CD8-positive, alpha-beta T cell (primary cell): ENCODE measurements at places on chromosomes 11 and 22.

GRCh38 chr11:103067118-103067517 lies 24.8 kb downstream of the DCUN1D5 start:
- DNase-seq = no peak

- no peak for DNase-seq
These were observed 16.8 kb downstream of the DGCR2 start for GRCh38 chr22:19105456-19105855.

- no peak for DNase-seq
These were observed 64.3 kb upstream of the CHRM4 start for GRCh38 chr11:46455834-46456233.

DNA sequence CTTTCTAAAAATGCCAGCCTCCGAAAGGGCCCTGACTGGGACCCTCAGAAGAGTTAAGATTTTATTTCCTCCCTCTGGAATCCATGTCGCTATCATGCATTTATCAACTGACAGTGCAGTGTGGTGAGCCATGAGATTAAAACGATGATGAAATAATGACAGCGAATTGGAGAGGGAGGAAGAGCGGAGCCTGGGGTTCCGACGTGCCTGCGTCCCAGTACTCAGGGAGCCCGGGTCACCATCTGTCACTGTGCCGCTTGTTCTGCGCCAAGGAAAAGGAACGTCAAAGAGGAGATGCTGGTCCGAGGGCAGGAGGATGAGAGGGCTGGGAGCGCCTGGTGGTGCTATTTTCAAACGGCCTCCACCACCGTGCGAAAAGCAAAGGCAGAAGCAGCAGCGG lies 46.2 kb downstream of the MACROD1 start:
- no peak for DNase-seq

DNA sequence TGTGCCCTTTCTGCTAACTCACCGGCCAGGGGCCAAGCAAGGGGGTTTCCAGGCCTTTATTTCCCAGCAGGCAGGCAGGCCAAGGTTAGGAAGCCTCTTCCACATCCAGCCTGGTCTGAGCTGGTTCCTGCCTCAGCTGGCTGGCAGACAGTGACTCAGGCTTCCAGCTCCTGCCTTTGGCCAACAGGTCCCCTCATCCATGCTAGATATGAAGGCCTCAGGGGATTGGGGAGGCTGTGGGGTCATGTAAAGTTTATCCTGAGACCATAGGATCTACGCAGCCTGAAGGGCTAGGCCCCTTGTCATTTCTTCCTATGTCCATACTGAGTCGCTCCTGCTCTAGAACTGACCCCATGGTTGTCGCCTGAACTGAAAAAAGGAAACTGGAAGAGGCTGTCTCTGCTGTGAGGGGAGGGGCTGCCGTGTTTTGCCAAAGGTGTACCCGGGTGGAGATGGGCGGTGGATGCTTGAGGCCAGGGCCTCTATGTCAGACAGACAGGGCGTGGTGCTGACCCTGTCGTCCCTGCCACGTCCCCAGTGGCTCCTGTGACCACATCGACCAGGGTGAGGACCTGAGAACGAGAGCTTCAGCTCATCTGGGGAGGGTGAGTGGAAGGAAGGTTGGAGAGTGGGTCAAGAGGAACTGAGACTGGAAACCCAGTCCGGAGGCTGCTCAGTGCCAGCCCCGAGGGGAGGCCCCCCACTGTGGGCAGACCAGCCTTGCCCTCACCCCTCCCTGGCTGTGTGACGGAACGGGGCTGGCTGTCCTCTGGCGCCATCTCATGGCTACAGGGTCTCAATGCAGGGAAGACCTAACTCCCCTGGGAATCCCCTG lies 17.0 kb downstream of the P2RY6 start:
- DNase-seq = peak; percentile 60

DNA sequence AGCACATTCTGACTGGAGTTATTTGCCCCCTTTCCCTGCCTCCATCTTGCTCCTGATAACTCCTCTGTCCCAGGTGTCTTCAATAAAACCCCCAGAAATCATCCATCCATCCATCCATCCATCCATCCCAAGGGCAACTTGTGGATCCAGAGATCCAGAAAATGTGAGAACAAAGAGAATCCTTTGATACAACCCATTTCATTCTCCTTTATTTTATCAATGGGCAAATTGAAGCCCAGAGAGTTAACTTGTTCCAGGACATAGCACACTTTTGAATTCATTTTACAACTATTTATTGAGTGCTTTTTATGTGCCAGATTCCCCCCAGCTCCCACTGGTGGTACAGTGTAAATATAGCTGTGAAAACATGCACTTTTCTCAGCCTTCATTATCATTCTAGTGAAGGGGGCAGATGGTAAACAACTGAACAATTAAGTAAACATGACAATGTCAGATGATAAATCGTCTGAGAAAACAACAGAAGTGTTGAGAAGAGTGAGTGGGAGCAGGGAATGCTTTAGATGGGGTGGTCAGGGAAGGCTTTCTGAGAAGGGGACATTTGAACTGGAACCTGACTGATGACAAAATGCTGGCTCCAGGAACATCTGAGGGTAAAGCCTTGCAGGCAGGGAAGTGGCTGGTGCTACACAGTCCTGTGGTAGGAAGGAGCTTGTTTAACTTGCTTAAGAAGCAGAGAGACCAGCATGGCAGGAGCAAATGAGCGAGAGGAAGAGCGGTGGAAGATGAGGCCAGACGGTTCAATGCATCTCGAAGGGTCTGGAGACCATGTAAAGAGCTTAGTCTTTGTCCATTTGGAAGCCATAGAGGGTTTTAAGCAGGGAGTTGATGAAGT lies 80.0 kb upstream of the TIMP3 start:
- DNase-seq = no peak

DNA sequence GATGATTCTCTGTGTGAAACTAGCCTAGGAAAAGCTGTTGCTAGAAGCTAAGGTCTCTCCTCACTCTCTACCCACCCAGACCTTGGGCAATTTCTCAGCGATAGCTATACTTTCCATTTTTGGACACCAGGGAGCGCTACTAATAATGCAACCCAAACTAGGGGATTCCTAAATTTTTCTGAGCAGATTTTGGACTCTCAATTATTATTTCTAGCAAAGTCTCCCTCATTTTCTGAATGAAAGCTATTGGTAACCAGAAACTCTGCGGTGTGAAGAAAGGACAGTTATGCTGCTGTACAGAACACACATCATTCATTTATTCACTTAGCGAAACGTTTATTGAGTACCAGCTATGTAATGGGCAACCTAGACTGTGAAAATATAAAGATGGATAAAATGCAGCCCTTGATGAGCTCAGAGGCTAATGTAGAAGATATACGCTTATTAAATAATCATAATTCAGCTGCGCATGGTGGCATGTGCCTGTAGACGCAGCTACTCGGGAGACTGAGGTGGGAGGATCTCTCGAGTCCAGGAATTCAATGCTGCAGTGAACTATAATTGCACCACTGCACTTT lies 6.1 kb upstream of the STIM1 start:
- no peak for DNase-seq

DNA sequence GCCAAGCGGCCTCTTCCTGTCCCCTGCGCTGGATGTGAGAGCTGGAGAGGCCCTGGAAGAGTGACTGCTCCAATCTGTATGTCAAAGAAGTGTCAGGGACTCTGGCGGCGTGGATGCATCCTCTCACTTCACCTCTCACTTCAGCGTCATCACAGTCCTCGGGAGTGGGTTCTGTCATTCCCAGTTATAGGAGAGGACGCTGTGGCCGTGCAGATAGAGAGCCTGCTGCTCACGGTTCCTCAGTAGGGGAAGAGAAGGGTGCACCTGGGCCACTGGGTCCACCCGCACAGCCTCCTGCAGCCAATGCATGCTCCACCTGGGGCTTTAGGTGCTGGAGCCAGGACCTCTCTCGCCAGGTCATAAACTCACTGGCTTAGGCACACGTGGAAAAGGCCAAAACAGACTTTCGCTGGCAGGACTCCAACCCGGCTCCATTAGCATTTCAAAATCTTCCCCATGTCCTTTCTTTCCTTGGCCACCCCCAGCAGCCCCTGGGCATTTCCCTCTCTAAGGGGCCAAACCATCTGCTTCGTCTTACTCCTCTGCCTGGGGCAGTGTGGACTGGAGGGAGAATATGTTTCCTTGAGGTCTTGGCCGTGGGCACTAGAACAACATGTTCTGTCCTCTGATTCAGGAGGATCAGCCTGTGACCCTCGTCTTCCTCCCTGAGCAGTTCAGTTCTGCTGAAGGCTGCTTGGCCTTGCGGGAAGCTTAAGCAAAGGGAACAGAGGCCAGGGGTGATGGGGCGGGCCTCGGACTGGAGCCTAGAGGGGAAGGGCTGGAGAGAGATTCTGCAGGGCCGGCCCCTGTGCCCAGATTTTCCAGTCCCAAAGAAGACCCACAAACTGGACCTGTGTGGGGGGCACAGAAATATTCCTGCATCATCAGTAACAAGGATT lies 57.8 kb downstream of the ST14 start:
- DNase-seq = no peak

DNA sequence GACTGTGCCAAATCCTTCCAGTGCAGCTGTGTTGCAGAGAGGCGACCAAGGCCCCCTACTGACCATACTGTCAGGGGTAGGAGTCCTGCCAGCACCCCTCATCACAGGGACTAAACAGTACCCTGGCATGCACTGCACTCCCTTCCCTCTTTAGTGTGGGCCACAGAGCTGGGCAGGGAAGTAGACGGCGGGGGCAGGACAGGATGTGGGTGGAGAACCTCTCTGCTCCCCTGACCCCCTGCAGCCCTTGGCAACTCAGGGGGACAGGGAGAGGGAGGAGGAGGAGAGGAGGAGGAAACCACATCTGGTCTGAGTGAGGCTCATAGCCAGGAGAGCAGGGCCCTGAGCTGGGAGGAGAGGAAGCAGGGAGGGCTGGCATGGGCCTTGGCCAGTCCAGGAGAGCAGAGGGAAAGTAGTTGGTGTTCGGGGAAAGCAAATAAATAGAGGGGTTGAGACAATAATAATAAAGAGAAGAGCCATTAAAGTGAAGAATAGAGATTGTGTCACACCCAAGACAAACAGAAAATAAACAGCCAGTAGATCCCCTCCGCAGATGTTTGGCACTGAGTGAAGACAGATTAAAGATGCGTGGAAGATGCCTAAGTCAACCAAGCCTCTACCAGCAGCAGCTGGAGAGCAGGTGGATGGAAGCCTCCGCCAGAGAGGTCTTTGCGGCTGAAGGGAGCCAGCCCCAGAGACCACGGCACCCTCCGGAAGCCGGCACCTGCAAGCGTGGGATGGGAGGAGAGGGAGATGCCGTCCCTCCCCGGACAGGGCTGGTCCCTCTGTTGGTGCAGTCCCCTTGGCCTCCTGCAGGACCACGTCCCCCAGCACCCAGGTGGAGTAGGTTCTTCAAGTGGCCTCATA lies 61.5 kb downstream of the RPUSD4 start:
- no peak for DNase-seq

DNA sequence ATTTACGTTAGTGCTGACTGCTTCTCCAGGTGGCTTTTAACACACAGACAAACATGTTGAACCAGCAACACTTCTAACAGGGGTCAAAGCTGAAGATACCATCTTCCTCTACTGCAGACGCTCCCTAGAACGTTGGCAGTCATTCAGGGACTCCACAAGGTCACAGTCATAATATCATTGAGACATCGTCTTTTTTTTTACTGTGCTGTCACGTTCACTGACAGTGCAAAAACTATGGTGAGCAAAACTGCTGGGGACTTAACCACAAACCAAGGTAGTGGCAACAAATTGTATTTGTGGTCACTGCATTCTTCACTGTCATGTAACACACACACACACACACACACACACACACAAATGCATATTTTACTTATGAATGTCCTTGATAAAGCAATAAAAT lies 244.9 kb downstream of the CASP12 start:
- DNase-seq = no peak

GRCh38 chr11:2447253-2447950 lies 2.6 kb downstream of the KCNQ1 start:
- DNase-seq = no peak

DNA sequence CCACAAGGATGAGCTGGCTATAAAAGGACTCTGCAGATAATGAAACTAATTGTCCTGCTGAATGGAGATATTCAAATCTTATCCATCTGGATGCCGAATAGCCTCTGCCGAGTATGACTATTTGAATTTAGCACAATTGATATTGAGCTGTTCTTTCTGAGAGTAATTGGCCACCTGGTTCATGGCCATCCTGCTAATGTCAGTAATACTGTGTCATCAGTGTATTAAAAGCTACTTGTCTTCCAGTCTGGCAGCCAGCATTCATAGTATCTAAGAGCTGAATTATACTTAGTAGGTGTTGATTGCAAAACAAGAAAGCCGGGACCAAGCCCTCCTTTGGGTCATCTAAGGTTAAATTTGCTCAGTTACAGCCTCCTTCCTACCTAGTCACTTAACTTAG lies 310.7 kb upstream of the NCAM1 start:
- no peak for DNase-seq

GRCh38 chr22:33357981-33358399 lies 299.8 kb upstream of the SYN3 start:
- no peak for DNase-seq

DNA sequence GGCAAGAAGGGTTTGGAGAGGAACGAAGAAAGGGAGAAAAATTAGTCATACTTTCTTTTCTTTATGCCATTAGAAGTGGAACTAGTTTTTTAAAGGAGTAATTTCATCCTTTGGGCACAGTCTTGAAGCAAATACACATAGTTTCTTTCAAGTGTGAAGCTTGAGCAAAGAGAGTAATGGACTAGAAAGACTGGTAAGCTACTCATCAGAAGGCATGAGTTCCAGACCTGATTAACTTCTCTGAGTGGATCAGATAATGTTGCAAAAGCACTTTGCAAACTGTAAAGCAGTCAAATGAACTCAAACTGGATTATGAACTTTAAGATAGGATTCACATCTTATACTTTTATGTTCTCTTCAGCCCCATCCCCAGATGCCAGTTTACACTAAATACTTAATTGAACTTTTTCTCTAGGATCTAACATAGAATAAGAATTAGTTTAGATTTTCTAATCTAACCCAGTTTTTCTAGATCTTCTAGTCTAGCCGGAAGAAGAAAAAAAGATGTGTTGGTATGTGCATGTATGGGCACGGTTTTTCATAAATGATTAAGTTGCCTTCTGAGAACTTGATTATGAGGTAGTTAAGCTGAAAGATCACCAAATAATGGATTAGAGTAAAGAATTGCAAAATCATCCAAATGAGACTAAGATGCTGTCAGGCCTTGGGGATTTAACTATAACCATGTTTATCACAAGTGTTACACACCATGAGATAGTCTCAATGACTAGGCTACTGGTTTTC lies 2.5 kb downstream of the DDIAS start:
- no peak for DNase-seq

GRCh38 chr22:36136988-36137387 lies 23.6 kb downstream of the APOL3 start:
- no peak for DNase-seq

- DNase-seq = no peak
These were observed 3.4 kb downstream of the PLAAT3 start for GRCh38 chr11:63610604-63611394.

GRCh38 chr22:30885001-30885366 lies 83.6 kb downstream of the MORC2 start:
- no peak for DNase-seq

DNA sequence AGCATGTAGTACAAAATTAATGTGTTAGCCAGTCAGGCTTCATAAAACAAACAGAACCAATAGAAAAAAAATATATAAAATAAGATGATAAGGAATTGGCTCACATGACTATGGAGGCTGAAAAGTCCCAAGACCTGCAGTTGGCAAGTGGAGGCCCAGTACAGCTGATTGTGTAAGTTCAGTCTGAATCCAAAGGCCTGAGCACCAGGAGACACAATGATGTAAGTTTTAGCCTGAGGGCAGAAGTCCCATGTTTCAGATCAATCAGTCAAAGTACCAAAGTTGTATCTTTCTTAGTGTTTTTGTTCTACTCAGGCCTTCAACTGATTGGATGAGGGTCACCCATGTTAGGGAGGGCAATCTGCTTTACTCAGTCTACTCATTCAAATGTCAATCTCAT lies 14.3 kb upstream of the OR10D3 start:
- DNase-seq = no peak
